GM23338 (cell line): ENCODE measurements at places on chromosomes 5 and 9.

GRCh38 chr9:79682076-79682736 is 110.4 kb downstream of the TLE4 start:
- no peak for DNase-seq

DNA sequence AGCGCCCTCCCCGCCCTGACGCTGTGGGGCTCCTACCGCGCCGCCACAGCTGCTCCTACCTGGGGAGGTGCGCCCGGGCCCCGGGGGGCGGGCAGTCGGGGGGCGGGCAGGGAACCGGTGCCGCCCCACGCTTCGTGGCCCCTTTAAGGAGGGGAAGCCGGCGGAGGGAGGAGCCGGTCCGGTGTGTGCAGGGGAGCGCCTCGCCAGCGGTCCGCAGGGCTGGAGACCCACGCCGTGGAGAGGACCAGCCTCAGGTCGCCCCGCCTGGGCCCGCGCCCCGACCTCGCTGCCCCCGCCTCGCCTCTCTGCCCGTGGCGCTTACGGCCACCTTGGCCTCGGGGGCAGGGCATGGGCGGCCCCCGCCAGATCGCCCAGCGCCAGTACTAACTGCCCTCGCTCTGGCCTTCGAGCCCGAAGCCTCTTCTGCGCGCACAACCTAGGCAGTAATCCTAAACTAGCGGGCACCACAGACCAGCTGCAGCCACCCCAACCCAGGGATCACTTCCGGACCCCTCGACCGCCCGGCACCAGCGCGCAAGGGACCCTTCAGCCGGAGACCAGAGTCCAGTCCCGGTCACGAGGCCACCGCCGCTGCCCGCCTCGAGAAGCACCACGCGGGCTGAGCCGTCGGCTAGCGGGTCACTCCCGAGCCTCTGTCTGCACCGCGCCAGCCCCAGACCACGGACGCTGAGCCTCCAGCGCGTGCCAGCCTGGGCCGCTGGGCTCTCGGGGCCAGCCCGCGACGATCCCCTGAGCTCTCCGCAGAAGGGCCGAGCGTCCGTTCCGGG is at the start of gene FOXE1:
Gene FOXE1 (plus strand): TSS at position 171 of the 788 bp plus-strand sequence. CDS start 689 bp downstream, outside the sequence.
- DNase-seq: peak; percentile 55

GRCh38 chr9:135376511-135377265 is 102.9 kb upstream of the PPP1R26 start:
- no peak for DNase-seq

DNA sequence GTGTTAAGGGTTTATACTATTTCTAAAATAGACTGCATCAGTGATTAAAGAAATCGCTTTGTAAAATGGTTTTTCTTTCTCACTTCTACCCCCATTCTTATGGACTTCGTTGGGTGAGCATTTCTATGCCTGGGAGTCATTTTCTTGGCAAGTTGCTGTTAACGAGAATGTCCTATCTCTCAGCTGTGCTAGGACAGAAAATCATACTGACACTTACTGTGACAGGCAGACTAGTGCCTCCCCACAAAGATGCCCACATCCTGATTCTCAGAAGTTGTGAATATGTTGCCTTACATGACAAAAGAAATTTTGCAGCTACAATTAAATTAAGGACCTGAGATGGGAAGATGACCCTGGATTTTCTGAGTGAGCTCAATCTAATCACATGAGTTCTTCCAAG is 65.1 kb upstream of the NMUR2 start:
- DNase-seq: no peak

- DNase-seq: peak; percentile 70
Measured at GRCh38 chr5:98827161-98827560, 53.7 kb downstream of the RGMB start.

DNA sequence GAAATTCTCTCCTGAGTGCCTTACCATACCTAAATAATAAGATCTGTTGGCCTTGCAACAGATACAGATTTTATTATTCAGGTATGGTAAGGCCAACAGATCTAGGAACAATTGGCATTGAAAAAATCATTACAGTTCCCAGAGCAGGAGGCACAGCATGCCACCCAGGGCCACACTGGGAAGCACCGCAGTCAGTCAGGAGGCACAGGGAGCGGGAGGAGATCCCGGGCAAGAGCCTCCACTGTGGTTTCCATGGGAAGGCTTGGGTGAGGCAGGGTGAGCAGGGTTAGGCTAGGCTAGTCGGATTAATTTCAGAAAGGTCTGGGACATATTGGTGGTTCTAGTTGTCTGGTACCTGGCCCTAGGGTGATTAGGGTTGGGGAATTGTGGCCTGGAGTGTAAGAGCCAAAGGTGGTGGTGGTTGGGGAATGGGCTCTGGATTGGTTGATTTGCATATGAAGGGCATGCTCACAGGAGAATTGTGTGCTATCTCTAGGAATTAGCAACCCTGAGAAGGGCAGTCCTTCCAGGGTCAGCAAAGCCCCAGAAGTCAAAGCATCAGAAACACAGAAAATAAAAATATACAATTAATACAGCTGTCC is 111.4 kb downstream of the PDE8B start:
- DNase-seq: peak; percentile 73

- DNase-seq: no peak
Measured at GRCh38 chr5:143061161-143061945, 291.2 kb downstream of the ARHGAP26 start.

DNA sequence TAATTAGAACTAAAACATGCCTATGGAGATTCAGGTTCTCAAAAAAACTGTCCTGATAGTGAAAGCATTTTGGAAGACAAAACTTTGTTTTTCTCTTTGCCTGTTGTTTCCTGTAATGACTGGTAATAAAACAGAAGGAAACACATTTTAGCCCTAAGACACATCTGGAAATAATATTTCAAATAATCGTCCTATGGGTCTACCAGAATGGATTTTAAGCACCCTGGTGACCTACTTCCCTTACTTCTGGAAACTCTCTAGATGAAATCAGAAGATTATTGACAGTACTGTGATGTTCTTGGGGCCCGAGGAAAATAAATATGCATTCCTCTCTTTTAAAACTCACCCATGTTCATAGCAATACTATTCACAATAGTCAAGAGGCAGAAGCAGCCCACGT is 110.1 kb upstream of the TLE4 start:
- DNase-seq: no peak

DNA sequence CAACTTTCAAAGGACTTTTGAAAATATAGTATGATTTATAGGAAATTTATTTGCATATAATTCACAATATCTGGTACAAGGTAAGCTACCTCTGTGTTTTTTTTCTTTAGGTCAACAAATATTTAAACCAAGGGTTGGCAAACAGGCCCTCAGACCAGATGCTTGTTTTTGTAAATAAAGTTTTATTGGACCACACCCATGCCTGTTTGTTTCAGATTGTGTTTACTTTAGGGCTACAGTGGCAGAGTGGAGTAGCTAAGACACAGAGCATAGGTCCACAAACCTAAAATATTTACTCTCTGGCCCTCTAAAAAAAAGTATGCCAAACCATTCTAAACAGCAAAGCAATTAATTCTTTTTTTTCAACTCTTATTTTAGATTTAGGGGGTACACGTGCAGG is 119.7 kb upstream of the CCDC152 start:
- no peak for DNase-seq

GRCh38 chr9:89046832-89047231 is 55.6 kb downstream of the S1PR3 start:
- DNase-seq: no peak
